ENCODE measurements at places on chromosomes 6 and 20.

DNA sequence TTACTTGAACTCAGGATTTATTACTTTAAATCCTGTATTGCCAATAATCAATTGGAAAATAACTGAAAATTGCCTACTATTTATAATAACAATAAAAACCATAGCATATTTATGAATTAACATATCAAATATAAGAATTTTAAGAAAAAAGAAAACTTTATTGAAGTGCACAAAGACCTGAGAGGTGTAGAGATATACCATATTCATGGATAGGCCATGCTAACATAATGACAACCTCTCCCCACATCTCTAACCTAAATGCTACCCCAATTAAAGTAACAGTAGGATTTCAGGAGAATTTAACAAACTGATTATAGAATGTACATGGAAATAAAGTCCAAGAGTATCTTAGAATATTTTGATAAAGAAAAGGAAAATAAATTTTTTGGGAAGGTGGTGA, 5.1 kb upstream of the HLA-DMB start:
- no peak for DNase-seq

DNA sequence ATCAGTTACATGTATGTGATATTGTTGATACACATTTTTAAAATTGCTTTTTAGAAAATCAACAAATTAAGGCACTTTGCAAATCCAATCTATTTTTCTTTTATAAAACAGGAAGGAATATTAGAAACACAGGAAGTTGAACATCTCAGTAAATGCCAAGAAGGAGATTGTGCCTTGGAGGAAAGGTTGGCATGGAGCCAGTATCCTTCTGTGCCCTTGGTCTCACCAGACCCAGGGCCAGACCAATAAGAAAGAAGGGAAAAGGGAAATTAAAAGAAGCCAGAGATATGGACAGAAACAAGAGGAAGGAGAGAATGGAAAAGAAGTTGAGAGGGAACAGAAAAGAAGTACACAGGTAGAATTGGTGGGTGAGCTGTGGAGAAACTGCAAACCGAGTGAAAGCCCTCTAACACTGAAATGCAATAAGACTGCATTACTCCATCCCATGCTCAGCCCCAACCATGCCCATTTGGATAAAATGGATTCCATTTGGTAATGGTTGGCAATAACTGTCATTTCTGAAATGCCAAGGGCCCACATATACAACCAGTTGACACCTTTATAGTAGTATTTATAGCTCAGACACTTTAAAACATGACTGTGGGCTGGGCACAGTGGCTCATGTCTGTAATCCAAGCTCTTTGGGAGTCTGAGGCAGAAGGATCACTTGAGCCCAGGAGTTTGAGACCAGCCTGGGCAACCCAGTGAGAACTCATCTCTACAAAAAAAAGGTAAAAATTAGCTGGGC, 133.8 kb downstream of the GMPR start:
- no peak for DNase-seq

DNA sequence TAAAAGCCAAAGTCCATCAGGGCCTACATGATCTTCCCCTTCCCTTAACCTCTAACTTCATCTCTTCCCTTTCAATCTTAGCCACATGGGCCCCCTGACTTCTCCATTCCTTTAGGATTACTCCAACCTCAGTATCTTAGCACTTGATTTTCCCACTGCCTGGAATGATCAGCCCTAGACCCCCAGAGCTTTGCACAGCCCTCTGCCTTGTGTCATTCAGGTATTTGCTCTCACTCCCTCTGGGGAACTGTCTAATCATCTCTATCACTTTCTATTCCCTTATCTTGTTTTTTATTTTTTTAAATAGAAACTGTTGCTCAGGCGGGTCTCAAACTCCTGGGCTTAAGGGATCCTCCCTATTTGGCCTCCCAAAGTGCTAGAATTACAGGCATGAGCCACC, 13.3 kb upstream of the ZNFX1 start:
- DNase-seq: no peak

DNA sequence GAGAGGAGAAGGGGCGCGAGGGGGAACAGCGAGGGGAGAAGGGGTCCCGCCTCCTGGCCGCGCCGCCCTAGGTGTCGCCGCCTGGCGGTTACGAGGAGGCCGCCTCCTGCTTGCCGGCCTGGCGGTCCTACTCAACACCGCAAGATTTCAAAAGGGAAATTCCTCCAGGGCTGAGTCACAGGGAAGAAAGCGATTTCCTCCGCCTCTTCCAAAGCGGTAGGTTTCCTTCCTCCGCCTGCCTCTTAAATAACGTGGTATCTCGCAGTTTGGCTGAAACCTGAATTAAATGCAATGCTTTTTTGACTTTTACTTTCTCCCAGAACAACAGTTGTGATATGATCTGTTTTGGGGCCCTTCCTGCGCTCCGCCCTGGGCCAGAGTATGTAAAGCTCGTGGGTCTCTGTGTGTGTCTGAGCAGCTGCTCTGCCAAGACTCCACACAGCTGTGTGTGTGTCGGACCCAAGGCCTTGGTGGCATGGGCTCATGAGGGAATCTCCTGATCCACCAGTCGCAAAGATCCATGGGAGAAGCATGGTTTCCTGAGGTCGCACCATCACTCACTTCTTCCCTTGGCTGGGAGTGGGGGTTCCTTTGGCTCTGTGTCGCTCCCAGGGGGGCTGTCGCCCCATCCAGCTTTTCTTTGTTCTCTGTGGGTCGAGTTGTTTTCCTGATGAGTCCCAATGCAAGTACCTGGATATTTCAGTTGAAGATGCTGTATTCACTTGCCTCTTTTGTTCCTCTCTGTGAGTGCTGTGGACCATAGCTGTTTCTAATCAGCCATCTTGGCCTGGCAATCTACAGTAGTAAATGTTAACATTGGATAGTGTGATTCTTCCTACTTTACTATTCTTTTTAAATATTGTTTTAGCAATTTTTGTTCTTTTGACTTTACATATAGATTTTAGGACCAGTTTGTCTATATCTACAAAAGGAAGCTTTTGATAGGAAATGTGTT, 31.6 kb upstream of the NOTCH4 start:
- DNase-seq: peak; percentile 90

DNA sequence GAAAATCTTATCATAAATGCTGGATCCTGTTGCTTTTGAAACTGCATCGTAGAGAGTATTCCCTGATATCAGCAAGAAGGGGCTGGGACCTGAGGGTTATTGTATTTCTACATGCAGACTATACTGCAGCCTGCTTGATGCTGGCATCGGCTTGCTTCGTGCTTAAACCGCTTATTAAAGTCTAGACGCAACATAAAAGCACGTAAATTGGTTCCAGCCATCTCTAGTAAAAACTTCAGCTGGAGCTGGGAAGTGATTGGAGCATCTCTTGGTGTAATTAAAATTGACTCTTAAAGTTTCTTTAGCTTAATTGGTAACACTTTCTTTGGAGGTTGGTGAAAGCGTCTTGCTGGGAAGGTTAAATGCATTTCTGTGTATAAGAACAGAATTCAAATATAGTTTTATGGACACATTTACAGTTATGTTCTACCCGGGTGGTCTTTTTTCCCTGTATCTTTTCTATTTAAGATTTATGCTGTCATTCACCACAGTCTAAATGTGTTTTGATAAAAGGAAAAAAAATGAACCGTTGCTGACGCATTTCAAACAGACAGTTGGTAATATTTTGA, 139.0 kb upstream of the JAG1 start:
- DNase-seq: no peak

DNA sequence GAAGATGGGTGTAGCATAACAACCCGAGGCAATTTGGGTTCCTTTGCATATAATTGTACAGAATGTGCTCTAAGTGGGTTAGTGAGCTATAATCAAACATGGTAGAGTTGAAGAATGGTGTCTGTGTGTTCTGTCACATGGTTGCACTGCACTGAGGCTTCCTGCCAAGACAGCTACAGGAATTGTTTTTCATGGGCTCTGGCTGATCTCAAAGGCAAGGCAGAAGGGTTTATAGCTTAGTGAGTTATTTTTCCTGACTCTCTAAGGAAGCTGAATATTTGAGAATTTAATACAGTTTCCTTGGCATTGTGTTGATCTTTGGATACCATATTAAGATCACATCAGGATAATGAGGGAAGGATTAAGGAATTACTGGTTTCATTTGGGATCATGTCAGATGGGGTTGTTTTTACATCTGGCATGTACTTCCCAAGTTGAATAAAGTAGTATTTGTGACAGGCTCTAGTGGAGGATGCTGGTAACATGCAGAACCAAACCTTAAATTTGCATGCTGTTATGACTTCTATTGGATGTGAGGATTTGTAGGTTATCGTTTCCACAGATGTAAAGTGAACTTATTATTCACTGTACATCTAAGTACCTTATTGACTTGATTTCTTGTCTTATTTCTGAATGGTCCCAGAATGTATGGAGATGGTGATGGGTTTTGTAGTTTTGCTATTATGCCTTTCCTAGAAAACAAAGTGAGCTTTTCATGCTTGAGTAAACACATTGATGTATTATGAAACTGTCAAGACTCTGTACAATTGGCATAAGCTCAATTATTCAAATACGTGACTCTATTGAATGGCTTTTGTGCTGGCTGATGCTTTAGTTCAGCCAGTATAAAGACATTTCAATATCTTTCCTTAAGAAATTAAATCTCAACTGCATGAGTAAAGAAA, 43.3 kb downstream of the LRRC1 start:
- DNase-seq: peak; percentile 86

DNA sequence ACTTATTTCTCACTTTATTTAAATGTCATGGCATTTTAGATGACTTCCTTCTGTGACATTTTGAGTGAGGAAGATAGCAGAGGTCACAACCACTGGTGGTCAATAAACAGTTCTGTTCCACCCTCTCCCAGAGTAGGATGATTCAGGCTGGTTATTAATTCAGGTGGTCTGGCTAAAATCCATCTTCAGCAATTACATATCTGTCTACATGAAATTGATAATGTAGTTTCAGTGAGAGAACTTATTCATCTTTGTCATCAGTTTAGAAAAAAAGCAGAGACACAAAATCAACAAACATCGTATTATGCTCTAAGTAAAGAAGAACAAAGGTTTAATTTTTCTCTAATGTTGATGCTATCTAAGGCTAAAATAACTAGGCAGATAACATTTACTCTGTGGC, 525.5 kb downstream of the TENT5A start:
- DNase-seq: no peak

DNA sequence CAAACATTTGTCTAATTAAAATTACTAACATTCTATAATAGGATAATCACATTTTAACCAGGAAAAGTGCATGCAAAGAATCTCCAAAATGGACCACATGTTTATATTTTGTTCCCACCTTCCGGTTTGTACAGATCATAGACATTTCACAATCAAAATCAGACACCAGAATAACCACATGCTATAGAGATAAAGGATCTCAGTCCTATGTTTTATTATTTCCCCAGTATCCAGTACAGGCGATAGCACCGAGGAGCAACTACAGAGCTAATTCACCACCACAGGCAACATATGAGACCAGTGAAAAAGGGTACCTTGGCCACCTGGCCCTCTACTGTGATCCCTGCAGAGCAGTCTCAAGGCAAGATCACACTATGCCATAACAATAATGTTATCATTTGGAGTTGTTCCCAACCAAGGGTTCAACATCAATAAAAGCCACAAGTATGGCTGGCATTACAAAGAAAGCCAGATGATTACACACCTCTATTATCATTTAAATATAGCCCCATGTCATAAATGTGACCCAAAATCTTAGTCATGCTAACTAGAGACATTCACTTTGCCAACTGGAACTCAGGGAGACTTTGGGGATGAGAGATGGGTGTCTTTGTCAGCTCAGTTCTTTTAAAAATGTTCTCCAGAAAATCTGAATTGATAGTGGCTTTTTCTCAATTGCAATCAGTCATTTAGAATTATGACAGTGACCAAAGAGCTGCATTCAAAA, 46.7 kb downstream of the RALGAPA2 start:
- DNase-seq: no peak

DNA sequence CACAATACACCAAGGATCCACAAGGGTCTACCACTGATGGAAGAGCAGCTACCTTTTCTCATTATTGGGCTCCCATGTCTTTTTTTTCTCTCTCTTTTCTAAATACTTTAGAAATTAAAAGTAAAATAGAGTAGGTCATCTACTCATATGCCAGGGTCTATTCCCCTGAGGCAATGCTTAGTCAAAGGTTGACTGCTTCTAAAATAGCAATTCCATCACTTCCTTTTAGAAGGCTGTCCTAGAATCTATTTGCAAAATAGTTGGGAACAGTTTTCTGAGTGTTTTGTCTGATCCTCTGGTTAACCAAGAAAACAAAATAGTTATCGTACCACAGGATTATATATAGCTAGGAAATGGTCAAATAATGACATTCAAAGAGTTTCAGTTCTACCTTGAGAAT, 174.1 kb downstream of the COL21A1 start:
- no peak for DNase-seq

- no peak for DNase-seq
Observed at GRCh38 chr20:1125277-1125676, 6.9 kb downstream of the PSMF1 start.

GRCh38 chr20:13402171-13402760, 181.2 kb downstream of the ISM1 start:
- no peak for DNase-seq

All from sigmoid colon (tissue), 7 donors.